NCI-H2081 treated with DMSO at 0.1 percent for 48 hours (cell line): ENCODE measurements at places on chromosomes 6 and 20.

DNA sequence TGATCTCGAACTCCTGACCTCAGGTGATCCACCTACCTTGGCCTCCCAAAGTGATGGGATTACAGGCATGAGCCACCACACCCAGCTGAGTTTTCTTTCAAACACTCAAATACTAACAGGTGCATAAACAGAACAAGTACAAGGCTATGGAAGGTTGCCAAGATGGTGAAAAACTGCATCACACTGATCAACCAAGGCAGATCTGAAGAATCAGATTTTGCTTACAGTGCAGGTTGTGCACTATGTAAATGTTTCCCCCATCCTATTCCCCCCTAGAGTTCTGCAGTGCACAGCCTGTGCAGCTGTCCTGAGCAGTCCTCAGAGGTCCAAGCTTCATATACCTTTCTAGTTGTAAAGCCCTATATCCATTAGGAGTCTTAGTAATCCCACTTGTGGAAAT lies 73.0 kb downstream of the GFRA4 start:
- no peak for DNase-seq

DNA sequence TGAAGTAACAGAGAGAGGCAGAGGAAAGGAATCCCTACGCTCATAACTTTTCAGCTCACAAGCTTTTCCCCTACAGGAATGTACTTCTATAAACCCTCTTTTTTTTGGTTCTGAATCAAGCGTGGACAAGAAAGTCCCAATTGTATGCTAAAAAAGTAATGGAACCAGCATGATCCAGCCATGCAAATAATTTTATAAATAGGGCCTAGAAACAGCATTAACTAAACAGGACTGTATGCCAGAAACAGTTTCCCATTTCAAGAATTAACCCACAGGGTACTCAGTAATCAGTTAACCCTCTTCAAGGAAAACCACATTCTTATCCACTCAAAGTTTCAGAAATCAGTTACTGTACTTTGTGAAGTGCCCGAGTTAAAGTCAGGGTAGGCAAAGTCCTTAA lies 87.0 kb upstream of the HMGCLL1 start:
- DNase-seq: no peak

- DNase-seq: no peak
Observed at GRCh38 chr20:32339116-32339515, 19.0 kb upstream of the ASXL1 start.

- no peak for DNase-seq
Observed at GRCh38 chr6:106591111-106591825, 38.0 kb downstream of the RTN4IP1 start.

DNA sequence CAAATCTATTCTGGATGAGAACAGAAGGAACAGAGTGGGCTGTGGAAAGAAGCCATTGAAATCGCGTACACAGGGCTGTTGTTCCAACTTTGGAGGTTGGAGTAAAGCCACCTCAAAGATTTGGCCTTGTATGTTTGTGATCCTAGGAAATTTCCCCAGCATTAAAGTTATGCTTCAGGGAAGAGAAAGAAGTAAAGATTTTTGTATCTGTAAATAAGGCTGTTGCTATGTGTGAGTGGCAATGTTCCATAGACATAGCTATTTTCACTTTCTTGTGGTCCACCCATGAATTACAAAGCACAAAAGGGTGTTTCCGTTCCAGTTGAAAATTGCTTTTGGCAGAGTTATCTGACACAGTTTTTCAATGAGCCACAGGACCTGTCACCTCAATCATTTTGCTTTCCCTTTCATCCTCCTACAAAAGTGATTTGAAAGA lies 321.3 kb downstream of the TFAP2B start:
- DNase-seq: no peak

DNA sequence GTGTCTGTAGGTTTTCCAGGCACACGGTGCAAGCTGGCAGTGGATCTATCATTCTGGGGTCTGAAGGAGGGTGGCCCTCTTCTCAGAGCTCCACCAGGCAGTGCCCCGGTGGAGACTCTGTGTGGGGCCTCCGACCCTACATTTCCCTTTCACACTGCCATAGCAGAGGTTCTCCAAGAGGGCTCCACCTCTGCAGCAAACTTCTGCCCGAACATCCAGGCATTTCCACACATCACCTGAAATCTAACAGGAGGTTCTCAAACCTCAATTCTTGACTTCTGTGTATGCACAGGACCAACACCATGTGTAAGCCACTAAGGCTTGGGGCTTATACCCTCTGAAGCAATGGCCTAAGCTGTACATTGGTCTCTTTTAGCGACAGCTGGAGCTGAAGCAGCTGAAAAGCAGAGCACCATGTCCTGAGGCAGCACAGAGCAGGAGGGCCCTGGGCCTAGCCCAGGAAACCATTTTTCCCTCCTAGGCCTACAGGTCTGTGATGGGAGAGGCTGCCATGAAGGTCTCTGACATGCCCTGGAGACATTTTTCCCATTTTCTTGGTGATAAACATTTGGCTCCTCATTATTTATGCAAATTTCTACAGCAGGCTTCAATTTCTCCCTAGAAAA lies 253.3 kb downstream of the ERMARD start:
- DNase-seq: no peak

DNA sequence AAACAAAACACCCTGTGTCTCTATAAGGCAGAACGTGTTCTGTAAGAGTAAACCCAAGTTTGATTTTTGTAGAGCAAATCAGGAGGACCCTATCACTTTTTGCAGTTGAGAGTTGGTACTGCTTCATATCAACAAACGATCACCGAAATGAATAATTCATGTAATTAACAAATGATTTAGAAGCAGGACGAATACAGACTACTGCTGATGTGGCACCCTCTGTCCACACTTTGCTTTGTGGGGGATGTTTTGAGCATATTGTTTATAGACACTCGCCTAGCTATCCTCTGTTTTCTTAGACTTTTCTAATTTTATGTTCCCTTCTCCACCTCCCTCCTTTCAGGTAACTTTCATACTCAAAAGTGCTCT lies 1.5 kb downstream of the CD2AP start:
- no peak for DNase-seq

DNA sequence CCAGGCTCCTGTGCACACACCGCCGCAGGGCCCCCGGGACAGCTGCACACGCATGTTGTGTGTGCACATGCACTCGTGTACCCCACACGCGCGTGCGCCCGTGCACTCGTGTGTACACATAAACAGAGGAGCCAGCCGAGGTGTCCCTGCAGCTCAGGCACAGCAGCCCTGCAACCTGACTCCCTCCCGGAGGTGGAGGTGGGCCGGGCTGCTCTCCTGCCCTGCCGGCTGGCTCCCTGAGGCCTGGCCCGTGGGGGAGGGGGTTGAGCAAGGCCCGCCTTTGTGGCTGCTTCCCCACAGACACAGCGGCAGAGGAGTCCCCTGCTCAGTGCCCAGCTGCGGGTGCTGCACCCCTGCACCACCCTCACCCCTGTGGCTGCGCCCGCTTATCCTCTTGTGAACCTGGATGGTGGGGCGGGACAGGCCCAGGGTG lies 624 bp downstream of the RBBP8NL start:
- no peak for DNase-seq

GRCh38 chr20:48107560-48107959 lies 322.3 kb upstream of the SULF2 start:
- DNase-seq: no peak

DNA sequence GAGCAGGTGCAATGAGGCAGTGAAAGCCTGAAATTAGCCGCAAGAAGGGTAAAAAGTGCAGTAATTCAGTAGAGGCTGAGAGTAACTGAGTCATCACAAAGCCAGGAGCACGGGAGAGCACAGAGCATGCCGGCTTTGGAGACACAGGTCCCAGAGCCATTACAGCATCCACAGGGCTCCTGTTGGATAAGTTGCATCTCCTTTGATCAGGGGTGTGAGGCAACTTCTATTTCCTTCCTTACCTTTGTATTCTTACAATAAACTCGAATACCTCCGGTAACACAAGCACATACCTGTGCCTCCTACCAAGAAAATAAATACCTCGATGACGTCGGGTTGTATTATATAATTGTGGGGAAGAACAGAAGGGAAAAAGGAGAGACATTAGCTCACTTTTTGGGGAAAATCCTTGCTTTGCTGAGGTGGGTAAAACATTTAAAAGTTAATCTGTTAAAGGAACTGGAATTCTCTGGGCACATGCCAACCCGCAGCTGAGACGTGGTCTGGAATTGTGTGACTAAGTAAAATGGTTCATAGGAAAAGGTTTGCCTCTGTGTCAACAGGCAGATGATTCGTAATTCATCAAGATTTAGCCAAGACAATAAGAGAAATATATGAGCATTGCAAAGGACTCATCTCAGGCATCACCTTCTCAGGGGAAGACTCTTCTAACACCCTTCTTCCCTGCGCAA lies 360.7 kb upstream of the ZFP64 start:
- DNase-seq: no peak

- no peak for DNase-seq
Observed at GRCh38 chr6:4478098-4478497, 298.1 kb upstream of the CDYL start.

GRCh38 chr6:4664117-4664626 lies 112.0 kb upstream of the CDYL start:
- no peak for DNase-seq

- no peak for DNase-seq
Observed at GRCh38 chr6:47009583-47009982, 32.5 kb downstream of the ADGRF1 start.

GRCh38 chr6:15881150-15881549 lies 218.3 kb upstream of the DTNBP1 start:
- no peak for DNase-seq

DNA sequence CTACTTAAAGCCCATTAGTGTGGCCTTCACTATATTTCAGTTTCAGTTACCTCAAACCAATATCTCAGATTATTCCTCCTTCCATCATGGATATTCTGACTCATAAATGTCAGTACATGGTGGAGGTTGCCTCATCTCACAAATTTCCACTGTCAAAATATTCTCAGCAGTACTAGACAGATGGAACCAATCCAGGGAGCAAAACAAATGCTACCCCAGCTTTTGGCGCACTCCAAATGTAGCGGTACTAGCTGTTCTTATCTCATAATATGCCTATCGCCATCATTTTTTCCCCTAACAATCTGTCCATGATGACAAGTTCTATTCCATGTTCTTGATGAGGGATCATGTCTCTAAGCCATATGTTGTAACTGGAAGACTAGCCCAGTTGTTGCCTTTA lies 1026.1 kb downstream of the KIF16B start:
- no peak for DNase-seq

DNA sequence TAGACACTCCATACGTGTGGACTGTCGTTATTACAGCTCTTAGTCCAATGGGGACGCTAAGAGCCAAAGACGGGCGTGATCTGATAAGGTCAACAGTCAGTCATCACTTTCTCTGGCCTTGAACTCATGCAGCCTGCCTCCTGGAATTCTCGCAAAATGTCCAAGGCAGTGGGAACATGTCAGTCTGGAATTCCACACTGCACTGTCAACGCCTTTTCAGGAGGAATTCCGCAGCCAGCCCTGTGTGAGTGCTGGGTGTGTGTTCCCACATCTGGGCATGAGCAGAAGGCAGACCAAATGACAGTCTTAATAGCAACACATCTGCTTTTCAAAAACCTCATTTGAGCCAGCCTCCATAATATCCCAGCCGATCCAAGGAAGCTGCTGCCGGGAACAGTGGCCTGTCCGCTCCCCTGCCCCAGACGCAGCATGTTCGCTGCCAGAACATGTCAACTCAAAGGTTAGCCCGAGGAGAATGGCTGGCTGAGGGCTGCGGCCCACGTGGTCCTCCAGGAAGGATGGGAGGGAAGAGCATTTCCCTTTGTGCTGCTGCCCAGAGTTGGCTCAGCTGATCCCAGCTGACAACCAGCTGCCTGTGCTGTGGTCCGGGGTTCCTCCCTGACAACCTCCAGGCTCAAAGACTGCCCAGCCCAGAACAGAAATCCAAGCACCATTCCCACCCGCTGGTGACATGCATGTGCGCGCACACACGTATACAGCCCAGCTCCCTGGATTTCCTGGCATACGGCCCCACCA lies 103.1 kb downstream of the SULF2 start:
- DNase-seq: no peak

DNA sequence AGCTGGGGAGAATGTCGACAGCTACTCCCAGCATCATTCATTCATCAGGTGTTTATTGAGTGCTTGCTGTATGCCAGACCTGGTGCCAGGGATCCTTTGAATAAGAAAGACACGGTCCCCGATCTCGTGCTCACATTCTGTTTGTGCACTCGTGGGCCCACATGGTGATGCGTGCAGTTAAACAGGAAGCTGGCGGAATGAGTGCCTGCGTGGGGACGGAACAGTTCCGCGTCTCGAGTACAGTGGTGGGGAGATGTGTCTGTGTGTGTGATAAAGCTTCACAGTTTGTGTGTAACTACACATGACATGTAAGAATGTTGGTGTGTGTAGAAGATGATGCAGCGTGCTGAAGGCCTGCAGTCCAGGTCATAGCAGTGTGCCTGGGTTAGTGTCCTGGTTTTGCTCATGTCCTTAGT lies 6.5 kb downstream of the RBM38 start:
- DNase-seq: no peak

GRCh38 chr20:17890330-17890729 lies 78.3 kb downstream of the SNX5 start:
- no peak for DNase-seq

GRCh38 chr6:37988696-37989095 lies 169.2 kb downstream of the ZFAND3 start:
- no peak for DNase-seq

DNA sequence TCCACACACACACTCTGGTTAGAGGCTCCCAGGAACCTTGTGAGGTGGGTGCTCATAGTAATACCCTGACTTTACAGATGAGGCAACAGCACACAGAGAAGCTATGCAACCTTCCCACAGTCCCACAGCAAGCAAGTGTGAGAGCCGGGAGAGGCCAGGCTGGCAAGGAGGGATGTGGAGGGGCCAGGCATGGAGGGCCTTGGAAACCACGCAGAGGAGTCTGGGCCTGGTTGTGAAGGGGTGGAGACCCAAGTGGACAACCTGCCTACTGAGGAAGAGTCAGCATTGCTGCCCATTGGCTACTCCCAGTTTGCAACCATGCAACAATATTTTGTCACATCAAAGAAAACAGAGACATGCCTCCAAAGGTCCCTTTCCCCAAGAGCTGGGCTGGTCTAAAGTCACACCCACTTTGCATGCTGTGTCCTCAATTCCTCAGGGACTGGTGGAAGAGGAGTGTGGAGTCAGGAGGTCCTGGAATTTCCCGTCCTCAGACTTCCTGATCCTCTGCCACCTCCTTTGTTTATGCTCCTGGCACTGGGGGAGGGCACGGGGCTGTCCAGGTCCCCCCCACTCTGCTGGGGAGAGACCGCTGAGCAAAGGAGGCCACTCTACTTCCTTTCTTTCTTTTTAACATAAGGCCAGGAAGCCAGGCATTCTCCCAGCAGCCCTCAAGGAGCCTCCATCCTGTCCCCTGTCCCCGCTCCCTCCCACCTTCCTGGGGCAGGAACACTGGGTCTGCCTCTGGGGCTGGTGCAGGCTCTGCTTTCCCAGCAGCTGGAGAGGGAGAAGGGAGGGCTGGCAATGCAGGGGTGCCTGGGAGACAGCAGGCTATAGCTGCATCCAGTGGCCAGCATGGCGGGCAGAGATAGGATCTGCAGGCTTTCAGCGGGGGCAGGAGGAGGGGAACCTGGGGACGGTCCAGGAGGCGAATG lies 68.3 kb downstream of the NOL4L start:
- no peak for DNase-seq
